Activated T-helper 17 cell treated with anti-CD3 and anti-CD28 coated beads, Interleukin-2, amount 50 U/mL, for 72 hours (primary cell): ENCODE measurements at places on chromosomes 11 and 22.

- no peak overlapping the region for H3K4me3 ChIP-seq
- H3K4me1 ChIP-seq: no peaks in the 10 kb centered on the region
- ATAC-seq: no peak
- H3K27me3 ChIP-seq: peaks cover 13% of the 10 kb centered on the region
Measured at GRCh38 chr11:44014968-44015623, 32.7 kb upstream of the ACCSL start.

GRCh38 chr22:39960791-39961746 is 872 bp downstream of the TMA7B start:
- H3K27ac ChIP-seq: peak overlapping the region; percentile 68
- peaks cover 48% of the 10 kb centered on the region for H3K4me1 ChIP-seq
- H3K4me3 ChIP-seq: peak overlapping the region; percentile 66
- no peaks in the 10 kb centered on the region for H3K27me3 ChIP-seq

DNA sequence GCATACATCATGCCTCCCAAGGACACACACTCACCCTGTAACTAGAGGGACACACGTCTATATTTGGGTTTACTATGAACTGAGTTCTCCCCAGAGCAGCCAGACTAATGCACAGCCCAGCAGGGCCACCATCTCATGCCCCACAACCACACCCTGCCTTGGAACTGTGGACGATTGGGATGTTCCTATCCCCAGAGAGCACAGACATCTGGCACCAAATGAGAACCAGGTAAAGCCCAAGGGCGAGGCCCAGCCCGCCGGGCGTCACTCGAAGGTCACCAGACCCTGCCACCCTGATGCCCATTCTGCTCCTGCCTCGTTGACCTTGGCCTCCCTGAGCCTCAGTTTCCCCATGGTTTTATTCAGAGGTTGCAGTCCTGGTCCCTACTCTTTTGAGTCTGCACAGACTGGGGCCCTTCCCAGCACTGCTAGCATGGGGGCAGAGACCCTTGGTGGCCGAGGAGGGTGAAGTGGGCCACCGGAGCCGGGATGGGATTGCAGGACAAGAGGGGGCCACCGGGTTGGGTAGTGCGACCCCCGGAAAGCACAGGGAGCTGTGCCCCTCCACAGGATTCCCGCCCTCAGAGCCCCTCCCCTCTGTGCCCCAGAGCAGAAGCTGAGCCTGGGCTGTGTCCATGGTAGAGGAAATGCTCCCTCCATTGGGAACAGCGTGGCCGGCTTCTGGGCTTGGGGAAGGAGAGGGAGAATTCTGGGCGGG is 56.8 kb downstream of the IGLL5 start:
- H3K4me1 ChIP-seq: peaks cover 5% of the 10 kb centered on the region
- no peak for ATAC-seq
- H3K4me3 ChIP-seq: no peak overlapping the region
- peaks cover 9% of the 10 kb centered on the region for H3K27me3 ChIP-seq

GRCh38 chr11:72588421-72589410 is 85.5 kb downstream of the PDE2A start:
- peaks cover 12% of the 10 kb centered on the region for H3K4me1 ChIP-seq
- ATAC-seq: no peak
- peaks cover 7% of the 10 kb centered on the region for H3K36me3 ChIP-seq
- H3K27ac ChIP-seq: no peak overlapping the region
- peaks cover 48% of the 10 kb centered on the region for H3K27me3 ChIP-seq

GRCh38 chr11:1220941-1221721 is 1.7 kb upstream of the MUC5B start:
- no peak overlapping the region for H3K27ac ChIP-seq
- H3K27me3 ChIP-seq: peaks cover 12% of the 10 kb centered on the region
- H3K4me3 ChIP-seq: no peak overlapping the region
- no peaks in the 10 kb centered on the region for H3K36me3 ChIP-seq
- ATAC-seq: no peak
- H3K4me1 ChIP-seq: no peaks in the 10 kb centered on the region

GRCh38 chr22:50544078-50544745 is 1.5 kb upstream of the KLHDC7B start:
- H3K27ac ChIP-seq: peak overlapping the region; percentile 74
- peaks cover 16% of the 10 kb centered on the region for H3K36me3 ChIP-seq
- H3K27me3 ChIP-seq: no peaks in the 10 kb centered on the region
- ATAC-seq: peak; percentile 28
- peaks cover 32% of the 10 kb centered on the region for H3K4me1 ChIP-seq
- H3K4me3 ChIP-seq: peak overlapping the region; percentile 68

- H3K27me3 ChIP-seq: no peaks in the 10 kb centered on the region
- peaks cover 66% of the 10 kb centered on the region for H3K36me3 ChIP-seq
- no peak overlapping the region for H3K4me3 ChIP-seq
- no peak overlapping the region for H3K27ac ChIP-seq
Measured at GRCh38 chr11:962688-963087, 37.0 kb downstream of the AP2A2 start.

- no peak overlapping the region for H3K4me3 ChIP-seq
- no peaks in the 10 kb centered on the region for H3K36me3 ChIP-seq
- ATAC-seq: no peak
- H3K4me1 ChIP-seq: peaks cover 5% of the 10 kb centered on the region
- no peak overlapping the region for H3K27ac ChIP-seq
- peaks cover 32% of the 10 kb centered on the region for H3K27me3 ChIP-seq
Measured at GRCh38 chr22:36564422-36565158, 35.6 kb upstream of the EIF3D start.

GRCh38 chr11:80958987-80959386 is 1518.2 kb upstream of the TENM4 start:
- H3K4me1 ChIP-seq: no peaks in the 10 kb centered on the region
- H3K36me3 ChIP-seq: no peaks in the 10 kb centered on the region
- ATAC-seq: no peak
- H3K27ac ChIP-seq: no peak overlapping the region
- no peak overlapping the region for H3K4me3 ChIP-seq

DNA sequence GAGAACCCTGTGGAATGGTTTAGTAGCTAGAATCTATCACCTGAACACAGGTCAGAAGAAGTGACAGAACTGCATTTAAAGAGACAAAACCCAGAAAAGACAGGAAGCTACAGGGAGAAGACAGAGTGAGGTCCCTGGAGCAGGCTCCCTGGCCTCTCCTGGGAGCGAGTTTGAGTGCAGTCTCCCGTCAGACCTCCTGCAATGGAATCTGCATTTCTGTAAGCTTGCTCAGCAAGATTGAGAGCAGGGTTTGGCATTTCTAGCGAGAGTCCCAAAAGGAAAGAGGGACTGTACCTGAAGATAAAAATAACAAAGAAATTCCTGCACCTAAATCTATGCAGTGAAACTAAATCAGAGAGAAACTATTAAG is 74.2 kb downstream of the MORC2 start:
- no peaks in the 10 kb centered on the region for H3K27me3 ChIP-seq
- no peak for ATAC-seq
- peaks cover 13% of the 10 kb centered on the region for H3K4me1 ChIP-seq
- peaks cover 4% of the 10 kb centered on the region for H3K36me3 ChIP-seq

DNA sequence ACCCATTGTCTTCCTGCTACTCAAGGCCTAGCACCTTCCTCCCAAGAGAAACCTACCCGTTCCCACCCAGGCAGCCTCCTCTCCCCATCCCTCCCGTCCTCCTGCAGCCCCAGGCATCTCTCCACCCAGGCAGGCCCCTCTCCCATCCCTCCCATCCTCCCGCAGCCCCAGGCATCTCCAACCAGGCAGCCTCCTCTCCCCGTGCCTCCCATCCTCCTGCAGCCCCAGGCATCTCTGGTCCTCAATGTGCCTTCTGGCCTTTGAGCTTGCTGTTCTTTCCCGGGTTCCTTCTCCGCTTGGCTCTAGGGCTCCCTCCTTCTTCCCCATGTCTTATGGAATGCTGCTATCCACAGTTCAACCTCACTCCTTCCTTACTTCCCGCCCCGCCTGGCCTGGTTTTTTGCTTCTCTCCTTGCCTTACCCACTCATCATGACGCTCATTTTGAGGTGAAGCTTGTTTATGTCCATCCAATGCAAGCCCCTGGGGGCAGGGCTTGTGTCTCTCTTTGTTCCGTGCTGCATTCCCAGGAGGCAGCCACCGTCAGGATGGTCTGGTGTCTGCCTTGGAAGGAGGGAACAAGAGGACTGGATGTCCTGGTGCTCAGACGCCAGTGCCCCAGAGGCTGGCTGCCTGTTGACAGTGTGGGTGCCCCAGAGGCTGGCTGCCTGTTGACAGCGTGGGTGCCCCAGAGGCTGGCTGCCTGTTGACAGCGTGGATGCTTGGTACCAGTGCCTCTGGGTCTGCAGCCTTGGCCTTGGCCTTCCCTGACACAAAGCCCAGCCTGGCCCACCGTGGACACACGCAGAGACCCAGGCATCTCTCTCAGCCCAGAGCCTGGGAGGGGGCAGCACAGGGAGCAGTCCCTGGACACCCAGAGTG is 815.7 kb downstream of the BRD1 start:
- no peaks in the 10 kb centered on the region for H3K36me3 ChIP-seq
- H3K27ac ChIP-seq: no peak overlapping the region
- no peaks in the 10 kb centered on the region for H3K4me1 ChIP-seq
- H3K4me3 ChIP-seq: no peak overlapping the region
- H3K27me3 ChIP-seq: peaks cover 4% of the 10 kb centered on the region
- ATAC-seq: no peak

DNA sequence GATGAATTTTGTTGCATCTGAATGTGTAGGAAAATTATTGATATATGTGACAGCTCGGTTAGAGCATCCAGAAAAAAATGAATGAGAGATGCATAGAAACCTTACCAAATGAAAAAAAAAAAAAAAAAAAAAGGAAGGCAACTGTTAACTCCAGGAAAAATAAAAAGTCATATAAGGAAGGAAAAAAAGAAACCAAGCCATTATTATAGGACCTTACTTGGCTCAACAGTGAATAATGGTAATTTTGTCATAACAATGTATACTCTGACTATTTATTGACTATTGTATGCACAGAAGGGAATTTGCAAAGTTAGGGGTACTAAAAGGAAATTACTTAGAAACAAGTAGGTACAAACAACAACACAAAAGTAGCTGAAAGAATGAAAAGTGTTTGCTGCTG is 2.0 kb downstream of the DHCR7 start:
- ATAC-seq: no peak
- peaks cover 37% of the 10 kb centered on the region for H3K4me1 ChIP-seq
- H3K27ac ChIP-seq: no peak overlapping the region
- no peaks in the 10 kb centered on the region for H3K27me3 ChIP-seq

DNA sequence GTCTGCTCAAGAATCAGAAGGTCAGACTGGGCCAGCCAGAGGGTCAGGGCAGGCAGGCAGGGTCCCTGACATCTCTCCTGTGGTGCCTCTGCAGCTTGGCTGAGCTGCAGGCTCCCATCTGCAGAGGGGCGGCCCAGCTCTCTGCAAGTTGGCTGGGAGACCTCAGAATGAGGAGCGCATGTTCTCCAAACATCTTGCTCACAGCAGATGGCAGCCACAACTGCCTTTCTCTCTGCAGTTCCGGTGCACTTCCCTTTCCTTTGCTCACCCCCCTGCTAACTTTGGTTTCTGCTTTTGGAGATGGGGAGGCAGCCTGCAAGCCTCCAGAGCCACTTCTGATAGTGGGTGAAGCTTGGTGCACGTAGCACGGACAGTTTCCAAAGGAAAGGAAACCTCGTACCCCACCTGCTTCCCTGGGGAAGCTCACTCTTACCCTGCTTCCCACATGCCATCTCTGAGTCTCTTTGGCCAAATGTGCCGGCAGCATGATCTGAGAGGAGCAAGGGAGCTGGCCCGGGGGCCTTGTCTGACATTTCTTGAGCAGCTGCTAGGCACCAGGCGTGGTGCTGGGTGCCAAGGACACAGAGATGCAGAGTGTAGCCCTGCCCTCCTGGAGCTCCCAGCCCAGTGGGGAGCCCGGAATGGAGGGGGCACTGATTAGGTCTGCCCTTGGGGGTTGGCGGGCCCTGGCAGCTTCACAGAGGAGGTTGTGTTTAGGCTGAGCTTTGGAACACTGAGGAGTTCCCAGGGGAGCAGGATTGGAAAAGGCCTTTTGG is 18.2 kb downstream of the DAGLA start:
- ATAC-seq: no peak
- H3K4me1 ChIP-seq: peaks cover 8% of the 10 kb centered on the region
- H3K27ac ChIP-seq: peak overlapping the region; percentile 63
- peak overlapping the region; percentile 28 for H3K4me3 ChIP-seq

- H3K27ac ChIP-seq: no peak overlapping the region
- no peaks in the 10 kb centered on the region for H3K4me1 ChIP-seq
- no peaks in the 10 kb centered on the region for H3K36me3 ChIP-seq
- H3K4me3 ChIP-seq: no peak overlapping the region
Measured at GRCh38 chr11:132631989-132632388, 900.3 kb downstream of the OPCML start.

DNA sequence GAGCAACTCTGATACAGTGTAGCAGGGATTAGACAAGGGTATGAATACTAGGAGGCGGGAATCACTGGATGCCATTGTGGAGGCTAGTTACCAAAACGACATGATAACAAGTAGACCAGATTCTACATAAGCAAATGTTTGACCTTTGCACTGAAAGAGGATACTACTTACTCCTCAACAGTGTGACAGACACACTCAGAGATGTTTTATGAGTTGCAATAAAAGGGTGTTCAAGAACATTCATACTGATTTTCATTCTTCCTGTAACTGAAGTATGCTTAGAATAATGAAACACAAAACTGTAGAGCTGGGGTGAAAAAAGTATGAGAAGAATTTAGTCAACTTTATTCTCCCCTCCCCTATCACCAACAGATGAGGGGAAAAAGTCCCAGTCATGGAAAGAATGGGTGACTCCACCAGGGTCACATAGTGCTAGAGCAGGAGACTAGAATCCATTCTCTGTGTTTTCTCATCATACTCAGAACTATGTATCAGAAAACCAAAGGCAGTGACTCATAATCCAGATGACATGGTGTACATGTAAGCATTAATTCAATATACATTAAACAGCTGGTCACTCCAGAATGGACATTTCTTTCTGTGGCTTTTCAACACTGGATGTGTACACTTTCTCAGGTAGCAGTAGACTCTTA is 32.8 kb downstream of the ARHGAP20 start:
- H3K27me3 ChIP-seq: peaks cover 3% of the 10 kb centered on the region
- no peak overlapping the region for H3K4me3 ChIP-seq
- no peaks in the 10 kb centered on the region for H3K4me1 ChIP-seq
- no peak overlapping the region for H3K27ac ChIP-seq

- no peak for ATAC-seq
- H3K4me3 ChIP-seq: peak within 1 kb of the TSS; percentile 31
- no peak within 1 kb of the TSS for H3K27ac ChIP-seq
- H3K27me3 ChIP-seq: peaks cover 30% of the 10 kb centered on the region
- H3K36me3 ChIP-seq: no peaks in the 10 kb centered on the region
- H3K4me1 ChIP-seq: no peaks in the 10 kb centered on the region
Measured at GRCh38 chr11:104164028-104164520, at the start of gene PDGFD. Gene PDGFD (minus strand): TSS chr11:104164147.
